ENCODE measurements at places on chromosomes 1 and 21. TPM values are rescaled to one million over a fixed set of nuclear protein-coding genes. Genes with fewer than 3 reads are reported as not detected.

RGS1 gene
- not detected for total RNA-seq

PLPPR4 gene
- total RNA-seq = 0.31 TPM

SAMSN1 gene
- total RNA-seq = 4.6 TPM

DNA sequence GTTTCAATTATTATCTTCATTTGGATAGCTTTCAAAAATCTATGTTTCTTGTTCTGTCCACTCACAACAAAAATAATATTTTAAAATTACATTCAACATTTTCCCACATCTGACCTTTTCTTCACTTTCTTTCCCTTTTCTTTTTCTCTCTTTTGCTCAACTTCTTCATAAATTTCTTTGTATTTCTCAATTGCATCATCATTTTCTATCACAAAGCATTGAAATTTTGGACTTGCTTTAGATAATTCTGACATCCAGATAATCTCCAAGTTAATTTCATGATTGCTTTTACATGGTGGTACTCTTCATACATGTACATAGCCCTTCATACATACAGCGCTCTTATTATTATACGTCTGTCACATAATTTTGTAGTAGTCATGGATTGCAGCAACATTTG lies 30.2 kb downstream of the NUF2 start:
- H3K4me1 ChIP-seq = no peaks in the 10 kb centered on the region
- H3K4me3 ChIP-seq = no peak overlapping the region
- H3K36me3 ChIP-seq = peaks cover 49% of the 10 kb centered on the region
- H3K27ac ChIP-seq = no peak overlapping the region
- H3K27me3 ChIP-seq = no peaks in the 10 kb centered on the region
- DNase-seq = no peak

DNA sequence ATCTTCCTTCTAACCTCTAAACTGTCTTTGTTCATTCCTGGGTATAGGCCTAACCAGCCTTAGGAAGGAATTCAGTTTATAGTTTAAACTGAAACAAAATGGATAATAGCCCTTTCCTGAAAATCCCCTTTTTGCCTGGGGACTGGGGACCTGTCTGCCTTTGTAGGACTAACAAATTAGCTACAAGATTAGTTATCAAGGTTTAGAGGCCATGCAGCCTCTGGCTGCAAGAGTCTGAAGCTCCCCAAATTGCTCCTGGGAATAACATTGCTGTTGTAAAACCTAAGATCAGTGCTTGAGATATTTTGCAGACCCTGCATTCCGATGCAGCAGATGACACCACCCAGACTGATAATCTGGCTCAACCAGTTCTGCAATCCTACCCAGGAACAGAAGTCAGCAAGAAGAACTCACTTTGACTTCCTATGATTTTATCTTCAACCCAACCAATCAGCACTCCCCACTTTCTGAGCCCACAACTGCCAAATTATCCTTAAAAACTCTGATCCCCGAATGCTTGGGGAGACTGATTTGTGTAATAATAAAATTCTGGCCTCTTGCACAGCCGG lies 96.6 kb upstream of the ETV3 start:
- no peaks in the 10 kb centered on the region for H3K27me3 ChIP-seq
- no peak overlapping the region for H3K27ac ChIP-seq
- H3K4me3 ChIP-seq = no peak overlapping the region
- peaks cover 9% of the 10 kb centered on the region for H3K4me1 ChIP-seq
- DNase-seq = no peak
- no peaks in the 10 kb centered on the region for H3K36me3 ChIP-seq

- no peaks in the 10 kb centered on the region for H3K4me1 ChIP-seq
- H3K4me3 ChIP-seq = no peak overlapping the region
- H3K36me3 ChIP-seq = peaks cover 8% of the 10 kb centered on the region
- no peaks in the 10 kb centered on the region for H3K27me3 ChIP-seq
- DNase-seq = no peak
- no peak overlapping the region for H3K27ac ChIP-seq
Measured at GRCh38 chr21:26920055-26920454, 46.8 kb downstream of the ADAMTS5 start.

GRCh38 chr1:27253596-27253995 lies 19.2 kb downstream of the WDTC1 start:
- no peaks in the 10 kb centered on the region for H3K4me1 ChIP-seq
- H3K27ac ChIP-seq = no peak overlapping the region
- no peaks in the 10 kb centered on the region for H3K36me3 ChIP-seq
- H3K27me3 ChIP-seq = no peaks in the 10 kb centered on the region
- H3K4me3 ChIP-seq = no peak overlapping the region

GRCh38 chr21:26835027-26835713 lies 10.0 kb downstream of the ADAMTS1 start:
- H3K4me1 ChIP-seq = no peaks in the 10 kb centered on the region
- H3K27me3 ChIP-seq = no peaks in the 10 kb centered on the region
- peaks cover 25% of the 10 kb centered on the region for H3K36me3 ChIP-seq
- DNase-seq = no peak
- H3K4me3 ChIP-seq = no peak overlapping the region

GRCh38 chr1:241963722-241964121 lies 6.2 kb downstream of the BECN2 start:
- DNase-seq = no peak
- H3K27ac ChIP-seq = no peak overlapping the region
- no peaks in the 10 kb centered on the region for H3K27me3 ChIP-seq
- H3K36me3 ChIP-seq = no peaks in the 10 kb centered on the region

DNA sequence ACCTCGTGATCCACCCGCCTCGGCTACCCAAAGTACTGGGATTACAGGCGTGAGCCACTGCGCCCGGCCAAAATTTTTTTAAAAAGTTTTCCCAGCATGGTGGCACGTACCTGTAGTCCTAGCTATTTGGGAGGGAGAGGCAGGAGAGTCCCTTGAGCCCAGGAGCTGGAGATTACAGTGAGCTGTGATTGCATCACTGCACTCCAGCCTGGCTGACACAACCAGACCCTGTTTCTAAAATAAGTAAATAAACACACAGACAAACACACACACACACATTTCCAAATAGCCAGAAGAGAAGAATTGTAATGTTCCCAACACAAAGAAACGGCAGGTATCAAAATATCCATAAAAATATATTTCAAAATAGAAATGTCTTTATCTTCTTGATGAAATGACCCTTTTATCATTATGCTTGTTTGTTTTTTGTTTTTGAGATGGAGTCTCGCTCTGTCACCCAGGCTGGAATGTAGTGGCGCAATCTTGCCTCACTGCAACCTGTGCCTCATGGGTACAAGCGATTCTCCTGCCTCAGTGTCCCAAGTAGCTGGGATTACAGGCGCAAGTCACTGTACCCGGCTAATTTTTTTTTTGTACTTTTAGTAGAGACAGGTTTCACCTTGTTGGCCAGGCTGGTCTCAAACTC lies 9.3 kb downstream of the HES2 start:
- H3K27ac ChIP-seq = no peak overlapping the region
- no peaks in the 10 kb centered on the region for H3K36me3 ChIP-seq
- peaks cover 2% of the 10 kb centered on the region for H3K27me3 ChIP-seq
- H3K4me1 ChIP-seq = peaks cover 3% of the 10 kb centered on the region
- no peak overlapping the region for H3K4me3 ChIP-seq
- DNase-seq = no peak

Measured in H9 (cell line).